Activated T-helper 1 cell treated with anti-CD3 and anti-CD28 coated beads, Interleukin-2, amount 50 U/mL, for 16 hours (primary cell): ENCODE measurements at places on chromosomes 2 and 18.

- DNase-seq = no peak
Measured at GRCh38 chr2:165827016-165827920, 33.2 kb upstream of the GALNT3 start.

GRCh38 chr2:110677080-110677479 is 783 bp downstream of the BUB1 start:
- DNase-seq = no peak

DNA sequence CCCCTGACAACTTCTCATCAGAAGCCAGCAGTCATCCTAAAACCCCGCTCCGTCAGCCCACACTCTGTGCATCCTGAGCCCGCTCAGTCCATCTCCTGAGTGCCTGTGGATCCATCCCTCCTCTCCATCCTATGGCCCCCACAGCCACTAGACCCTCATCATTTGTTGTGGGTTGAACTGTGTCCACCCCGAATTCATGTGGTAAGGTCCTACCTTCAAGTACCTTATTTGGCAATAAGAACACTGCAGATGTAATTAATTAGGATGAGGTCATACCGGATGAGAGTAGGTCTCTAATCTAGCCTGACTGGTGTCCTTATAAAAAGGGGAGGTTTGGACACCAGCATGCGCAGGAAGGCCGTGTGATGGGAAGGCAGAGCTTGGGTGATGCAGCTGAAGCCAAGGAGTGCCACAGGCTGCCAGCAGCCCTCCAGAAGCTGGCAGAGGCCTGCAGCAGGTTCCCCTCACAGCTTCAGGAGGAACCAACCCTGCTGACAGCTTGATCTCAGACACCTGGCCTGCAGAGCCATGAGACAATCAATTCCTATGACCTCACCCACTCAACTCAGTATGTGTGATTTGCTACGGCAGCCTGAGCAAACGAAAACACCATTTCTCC is 192.4 kb downstream of the ZBTB7C start:
- no peak for DNase-seq

- DNase-seq = peak; percentile 70
Measured at GRCh38 chr2:38535744-38536506, 66.8 kb downstream of the HNRNPLL start.

GRCh38 chr18:9575558-9575957 is 38.8 kb downstream of the PPP4R1 start:
- no peak for DNase-seq

- DNase-seq = no peak
Measured at GRCh38 chr18:75167759-75168618, 41.0 kb downstream of the PTGR3 start.
